NCI-H1930 (cell line): ENCODE measurements at places on chromosomes 1 and 21.

DNA sequence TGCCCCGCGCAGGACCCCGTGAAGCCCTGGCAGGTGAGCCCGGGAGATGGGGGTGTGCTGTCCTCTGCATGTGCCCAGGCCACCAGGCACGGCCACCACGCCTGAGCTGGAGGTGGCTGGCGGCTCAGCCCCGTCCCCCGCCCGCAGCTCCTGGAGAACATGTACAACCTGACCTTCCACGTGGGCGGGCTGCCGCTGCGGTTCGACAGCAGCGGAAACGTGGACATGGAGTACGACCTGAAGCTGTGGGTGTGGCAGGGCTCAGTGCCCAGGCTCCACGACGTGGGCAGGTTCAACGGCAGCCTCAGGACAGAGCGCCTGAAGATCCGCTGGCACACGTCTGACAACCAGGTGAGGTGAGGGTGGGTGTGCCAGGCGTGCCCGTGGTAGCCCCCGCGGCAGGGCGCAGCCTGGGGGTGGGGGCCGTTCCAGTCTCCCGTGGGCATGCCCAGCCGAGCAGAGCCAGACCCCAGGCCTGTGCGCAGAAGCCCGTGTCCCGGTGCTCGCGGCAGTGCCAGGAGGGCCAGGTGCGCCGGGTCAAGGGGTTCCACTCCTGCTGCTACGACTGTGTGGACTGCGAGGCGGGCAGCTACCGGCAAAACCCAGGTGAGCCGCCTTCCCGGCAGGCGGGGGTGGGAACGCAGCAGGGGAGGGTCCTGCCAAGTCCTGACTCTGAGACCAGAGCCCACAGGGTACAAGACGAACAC lies 1.8 kb downstream of the TAS1R3 start:
- DNase-seq = no peak

- DNase-seq = peak; percentile 85
Measured at GRCh38 chr1:40862008-40862863, at the start of gene CITED4. TSS of gene CITED4 (minus strand) at chr1:40862363. CDS start at chr1:40862127, 236 bp downstream.

- DNase-seq = no peak
Measured at GRCh38 chr1:237005674-237006073, 1.4 kb upstream of the MT1HL1 start.

DNA sequence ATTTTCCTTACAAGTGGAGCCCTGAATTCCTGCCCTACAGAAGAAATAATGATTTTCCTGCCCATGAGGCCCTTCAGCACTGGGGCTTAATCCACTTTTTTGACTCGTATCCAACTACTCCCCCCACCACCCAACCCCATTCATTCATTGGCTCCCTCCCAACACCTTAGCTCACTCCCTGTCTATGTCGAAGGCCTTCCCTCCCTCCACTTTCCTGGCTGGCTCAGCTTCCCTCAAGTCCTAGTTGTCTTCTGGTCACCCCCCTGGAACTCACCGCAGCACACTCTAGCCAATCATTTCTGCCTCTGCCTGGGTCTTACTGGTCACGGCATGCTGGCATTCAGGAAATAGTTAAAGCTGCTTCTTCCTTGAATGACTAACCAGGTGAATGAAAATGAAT lies 118.9 kb downstream of the PGBD5 start:
- no peak for DNase-seq

DNA sequence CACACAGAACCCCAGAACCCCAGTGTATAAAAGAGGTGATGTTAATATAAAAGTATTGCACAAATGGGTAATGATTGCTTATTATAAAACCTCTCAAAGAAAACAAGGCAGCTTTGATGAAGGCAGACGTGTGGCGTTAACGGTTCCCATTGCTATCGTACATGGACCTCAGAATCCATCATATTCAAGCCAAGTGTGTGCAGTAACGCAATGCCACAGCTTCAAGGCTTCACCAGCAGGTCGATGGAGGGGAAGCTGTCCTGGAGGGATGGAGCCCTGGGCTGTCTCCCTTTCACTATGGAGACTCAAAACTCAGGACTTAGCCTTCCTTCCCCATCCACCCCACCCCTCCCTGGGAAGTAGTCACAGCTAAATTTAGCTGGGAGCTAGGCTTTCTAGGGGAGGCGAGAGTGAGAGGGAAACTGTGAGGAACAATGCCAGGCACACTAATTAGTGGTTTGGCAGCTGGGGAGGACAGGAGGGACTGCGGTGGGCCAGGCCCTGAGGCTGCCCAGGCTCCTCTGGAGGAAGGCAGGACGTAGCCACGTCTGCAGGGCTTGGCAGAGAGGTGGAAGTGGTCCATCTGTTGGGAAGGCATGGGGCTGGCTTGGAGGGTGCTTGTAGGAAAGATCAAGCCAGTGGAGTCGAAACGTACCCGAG lies 121.2 kb downstream of the HMGB4 start:
- DNase-seq = no peak

DNA sequence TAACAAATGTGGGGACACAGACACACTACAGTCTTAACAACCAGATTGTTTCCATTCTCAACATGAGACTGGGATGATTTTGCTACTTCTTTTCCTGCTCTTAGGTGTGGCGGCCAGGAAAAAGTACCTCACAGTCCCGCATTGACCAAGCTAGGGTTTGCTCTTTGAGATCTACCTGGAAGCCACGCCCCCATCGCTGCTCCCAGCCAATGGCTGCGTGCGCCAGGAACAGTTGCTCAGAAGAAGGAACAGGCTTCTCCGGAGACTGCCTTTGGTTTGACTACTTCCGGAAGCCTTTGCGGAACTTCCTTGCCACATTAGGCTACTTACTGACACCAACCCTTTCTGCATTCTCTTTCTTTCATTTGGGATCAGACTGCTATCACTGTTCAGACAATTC lies 44.2 kb upstream of the PLD5 start:
- no peak for DNase-seq

DNA sequence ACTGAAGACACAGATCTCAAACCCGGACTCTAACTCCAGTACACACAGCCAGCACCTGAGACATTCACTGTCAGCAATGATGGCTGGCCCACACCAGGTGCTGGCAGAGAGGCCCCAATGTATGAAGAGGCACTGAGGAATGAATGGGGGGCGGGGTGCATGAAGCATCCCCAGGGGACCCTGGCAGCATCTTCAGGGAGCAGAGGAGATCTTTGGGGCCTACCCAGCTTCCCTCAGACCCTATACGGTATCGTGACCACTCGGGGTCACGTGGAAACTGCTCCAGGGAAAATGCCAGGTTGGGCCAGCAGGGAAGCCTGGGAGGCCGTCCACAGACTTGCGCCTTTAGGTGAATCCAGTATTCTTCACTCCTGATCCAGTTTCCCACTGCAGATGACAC lies 84.3 kb downstream of the NPHP4 start:
- no peak for DNase-seq

GRCh38 chr1:206066479-206067171 lies 13.7 kb downstream of the RHEX start:
- DNase-seq = no peak
